ENCODE measurements at places on chromosomes 11 and 22. TPM values are rescaled to one million over a fixed set of nuclear protein-coding genes. Genes with fewer than 3 reads are reported as not detected.

- DNase-seq, result no peak
These were observed 83.8 kb downstream of the CCDC81 start for GRCh38 chr11:86458294-86459001.

Gene SLC22A8
- total RNA-seq, result not detected

DNA sequence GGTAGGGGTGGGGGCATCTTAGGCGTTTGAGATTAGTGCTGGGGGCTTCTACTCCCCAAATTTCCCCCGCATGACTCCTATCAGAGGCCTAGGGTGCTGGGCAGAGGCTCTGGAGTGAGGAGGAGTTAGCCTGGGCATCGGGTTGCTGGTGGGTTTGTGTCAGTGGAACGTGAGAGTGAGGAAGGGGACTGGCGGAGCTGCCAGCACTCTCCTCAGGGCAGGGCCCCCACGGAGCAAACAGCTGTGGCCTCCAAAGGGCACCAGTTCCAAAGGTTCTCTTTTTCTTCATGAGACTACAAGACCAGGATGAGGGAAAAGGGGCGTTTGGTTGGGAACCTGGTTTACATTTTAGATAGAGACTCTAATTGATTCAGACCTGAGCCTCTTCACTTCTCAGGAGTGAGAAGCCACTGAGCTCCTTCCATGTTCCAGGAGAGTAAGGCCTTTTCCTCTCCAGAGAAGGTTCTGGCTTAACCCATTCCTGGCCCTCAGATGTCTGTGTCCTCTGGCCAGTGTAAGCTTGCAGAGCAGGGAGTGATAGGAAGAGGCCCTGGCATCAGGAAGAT is 35.6 kb upstream of the CDON start:
- no peak for DNase-seq

Gene GNB1L
- total RNA-seq, result 2.1 TPM

All from skin of body (tissue), 3 donors.